CD4-positive, alpha-beta T cell treated with Interleukin-12 subunit alpha and Interleukin-12 subunit beta, for 1 hour (primary cell): ENCODE measurements at places on chromosomes 4 and X.

DNA sequence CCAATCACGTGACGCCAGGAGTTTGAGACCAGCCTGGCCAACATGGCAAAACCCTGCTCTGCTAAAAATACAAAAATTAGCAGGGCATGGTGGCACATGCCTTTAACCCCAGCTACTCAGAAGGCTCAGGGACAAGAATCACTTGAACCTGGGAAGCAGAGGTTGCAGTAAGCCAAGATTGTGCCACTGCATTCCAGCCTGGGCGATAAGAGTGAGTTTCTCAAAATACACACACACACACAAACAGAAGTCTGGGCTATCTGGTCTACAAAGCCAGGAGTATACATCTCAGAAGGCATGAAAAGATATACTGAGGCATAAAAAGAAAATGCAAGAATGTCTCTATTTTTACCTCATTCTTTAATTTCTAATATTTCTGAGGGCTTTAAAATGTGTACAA lies 11.3 kb downstream of the YTHDC1 start:
- no peak for DNase-seq

- DNase-seq = no peak
Observed at GRCh38 chr4:155799794-155800123, 40.9 kb downstream of the GUCY1B1 start.

GRCh38 chr4:73615613-73616012 lies 4.6 kb downstream of the RASSF6 start:
- DNase-seq = no peak

GRCh38 chr4:152010710-152011079 lies 249.9 kb upstream of the GATB start:
- DNase-seq = peak; percentile 35

GRCh38 chrX:123186801-123187200 lies 2.7 kb downstream of the GRIA3 start:
- DNase-seq = no peak

DNA sequence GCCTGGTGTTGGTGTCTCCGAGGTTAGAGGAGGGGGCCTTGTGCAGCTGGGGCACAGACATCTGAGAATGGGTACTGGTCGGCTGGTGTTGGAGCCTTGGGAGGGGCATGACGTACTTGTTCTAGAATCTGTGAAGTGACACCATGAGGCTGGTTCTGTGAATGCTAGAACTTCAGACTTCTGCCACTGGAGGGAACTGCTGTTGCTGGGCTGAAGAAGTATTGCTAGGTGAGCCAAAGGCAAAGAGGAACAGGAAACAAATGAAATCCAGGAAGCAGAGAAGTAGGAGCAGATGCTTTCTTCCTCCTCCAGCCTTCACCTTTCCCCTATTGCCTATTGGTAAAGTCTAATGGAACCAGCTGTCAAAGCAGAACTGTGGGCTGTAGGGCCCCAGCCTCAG lies 120.9 kb upstream of the DDIT4L start:
- no peak for DNase-seq

- DNase-seq = peak; percentile 40
Observed at GRCh38 chr4:80422727-80423404, 87.3 kb downstream of the CFAP299 start.

- DNase-seq = no peak
Observed at GRCh38 chr4:73788411-73788810, 48.0 kb downstream of the CXCL8 start.

DNA sequence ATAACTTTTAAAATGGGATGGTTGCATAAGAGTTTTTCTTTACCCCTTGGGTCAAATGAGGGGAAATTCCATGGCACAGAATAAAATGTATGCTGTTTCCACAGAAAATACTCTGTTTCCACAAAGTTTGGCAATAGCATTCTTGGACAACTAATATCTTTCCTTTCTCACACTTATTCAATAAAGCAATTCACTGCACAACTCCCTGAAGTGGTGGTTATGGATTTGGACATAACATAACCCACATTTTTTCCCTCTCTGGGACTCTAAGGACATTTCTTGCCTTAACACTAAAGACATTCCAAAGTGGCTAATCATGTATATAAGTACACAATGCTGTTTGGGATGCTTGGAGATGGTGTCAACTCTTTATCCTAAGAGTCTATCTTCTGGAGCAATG lies 51.7 kb upstream of the GPM6B start:
- no peak for DNase-seq

GRCh38 chr4:101451086-101451485 lies 103.8 kb upstream of the PPP3CA start:
- no peak for DNase-seq

DNA sequence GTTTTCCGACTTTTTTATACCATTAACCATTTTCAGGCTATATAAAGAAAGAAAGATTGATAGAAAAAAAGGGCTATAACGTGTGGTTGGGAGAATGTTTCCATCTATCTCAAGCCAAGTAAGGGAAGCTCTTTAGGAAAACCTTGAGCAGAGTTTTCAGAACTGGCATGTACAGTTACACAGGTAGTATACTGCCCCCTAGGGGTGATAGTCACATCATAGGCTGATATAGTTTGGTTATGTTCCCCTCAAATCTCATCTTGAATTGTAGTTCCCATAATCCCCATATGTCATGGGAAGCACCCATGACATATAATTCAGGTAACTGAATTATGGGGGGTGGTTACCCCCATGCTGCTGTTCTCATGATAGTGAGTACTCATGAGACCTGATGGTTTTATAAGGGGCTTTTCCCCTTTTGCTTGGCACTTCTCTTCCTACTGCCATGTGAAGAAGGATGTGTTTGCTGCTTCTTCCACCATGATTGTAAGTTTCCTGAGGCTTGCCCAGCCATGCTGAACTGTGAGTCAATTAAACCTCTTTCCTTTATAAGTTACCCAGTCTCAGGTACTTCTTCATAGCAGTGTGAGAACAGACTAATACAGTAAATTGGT lies 186.8 kb downstream of the TMA16 start:
- DNase-seq = peak; percentile 74

- no peak for DNase-seq
Observed at GRCh38 chr4:184913356-184914143, 87.8 kb upstream of the ACSL1 start.
